GM23248 (cell line): ENCODE measurements at places on chromosomes 5 and 9.

DNA sequence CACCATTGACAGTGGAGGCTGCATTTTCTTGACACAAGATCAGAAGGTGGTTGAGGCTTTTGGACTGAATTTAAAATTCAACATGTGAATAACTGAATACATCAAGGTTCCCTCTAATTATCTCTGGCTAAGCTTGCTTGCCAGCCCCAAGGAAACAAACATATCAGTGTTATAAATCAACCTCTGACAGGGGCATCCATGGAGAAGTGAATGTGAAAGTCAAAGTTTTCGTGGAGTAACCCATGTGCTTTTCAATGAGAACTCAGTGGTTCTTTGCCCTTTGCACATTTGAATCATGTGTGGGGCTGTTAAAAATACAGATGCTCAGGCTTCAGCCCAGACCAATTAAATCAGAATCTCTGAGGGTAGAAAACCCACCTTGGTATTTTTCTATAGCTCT, 128.9 kb downstream of the LRRC70 start:
- DNase-seq, result no peak

DNA sequence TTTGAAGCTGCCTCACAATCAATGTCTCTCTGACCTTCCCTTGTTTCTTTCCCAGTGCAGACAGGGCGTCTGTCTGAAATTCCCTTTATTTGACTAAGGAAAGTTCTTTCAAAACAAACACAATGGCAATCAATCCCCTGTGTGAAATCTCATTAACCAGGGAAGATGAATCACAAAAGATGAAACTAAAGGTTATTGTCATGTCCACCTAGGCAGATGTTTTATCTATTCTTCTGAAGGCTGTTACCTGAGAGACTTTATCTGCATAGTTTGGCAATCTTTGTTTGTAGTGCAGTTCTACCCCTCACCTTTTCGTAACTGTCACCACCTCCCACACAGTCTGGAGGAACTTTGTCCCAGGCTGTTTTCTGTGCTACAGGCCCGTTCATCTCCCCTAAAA, 217.5 kb upstream of the RIOK2 start:
- DNase-seq, result no peak

GRCh38 chr9:96395964-96396363, 12.5 kb upstream of the SLC35D2 start:
- no peak for DNase-seq

- no peak for DNase-seq
Measured at GRCh38 chr9:3920604-3921582, 379.0 kb downstream of the GLIS3 start.

GRCh38 chr9:110755179-110755578, 86.6 kb downstream of the MUSK start:
- no peak for DNase-seq

DNA sequence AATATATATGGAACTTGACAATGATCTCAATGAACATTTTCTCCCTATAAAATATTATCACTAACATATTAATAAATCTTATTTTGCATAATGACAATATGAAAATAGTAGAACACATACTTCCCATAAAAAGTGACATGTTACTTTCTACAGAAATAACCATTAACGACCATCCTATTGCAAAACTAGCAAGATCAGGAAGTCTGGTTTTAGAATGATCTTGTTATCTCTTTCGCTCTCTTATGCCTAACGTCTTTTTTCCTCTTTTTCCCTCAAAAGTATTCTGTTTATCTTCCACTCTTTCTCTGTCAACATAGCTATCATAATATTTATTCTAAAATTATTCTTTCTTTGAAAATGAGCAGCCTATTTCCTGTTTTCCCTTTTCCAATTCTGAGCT, 21.6 kb upstream of the C5orf46 start:
- DNase-seq, result no peak
